ENCODE measurements at places on chromosomes 7 and 10.

GRCh38 chr7:109449760-109450159, 880.1 kb downstream of the DNAJB9 start:
- DNase-seq: no peak

GRCh38 chr7:139893999-139894398, 64.9 kb downstream of the TBXAS1 start:
- peak; percentile 56 for DNase-seq

GRCh38 chr7:29557954-29558353, 5.7 kb upstream of the PRR15 start:
- no peak for DNase-seq

- no peak for DNase-seq
Observed at GRCh38 chr7:92425311-92425947, 21.9 kb upstream of the GATAD1 start.

- no peak for DNase-seq
Observed at GRCh38 chr10:98096731-98097130, 37.7 kb upstream of the R3HCC1L start.

- no peak for DNase-seq
Observed at GRCh38 chr7:32042900-32043299, 27.3 kb downstream of the PDE1C start.

- DNase-seq: no peak
Observed at GRCh38 chr10:8489232-8489631, 434.7 kb downstream of the GATA3 start.

DNA sequence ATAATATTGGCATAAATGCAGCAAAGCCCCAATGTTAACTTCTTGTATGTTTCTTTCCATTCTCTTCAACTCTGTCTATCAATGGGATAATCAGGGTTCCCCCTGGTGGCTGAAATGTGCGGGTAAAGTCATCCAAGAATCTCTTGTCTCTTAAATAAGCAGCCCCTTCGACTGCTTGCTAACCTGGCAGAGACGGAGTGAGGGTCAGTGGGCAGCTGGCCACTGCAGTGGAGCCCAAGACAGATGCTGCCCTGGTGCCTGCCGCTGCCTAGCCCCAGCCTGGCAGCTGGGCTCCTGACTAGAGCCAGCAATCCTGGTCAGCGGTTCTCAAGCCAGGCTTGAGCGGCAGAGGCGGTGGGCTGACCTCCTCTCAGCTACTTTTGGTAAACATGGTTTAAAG, 248.9 kb downstream of the COBL start:
- DNase-seq: peak; percentile 8
